Right forelimb (tissue), 1 donor: ENCODE measurements at places on chromosomes 16 and 17.

- no peak for DNase-seq
Measured at GRCh38 chr17:38616361-38616760, 10.6 kb upstream of the SRCIN1 start.

DNA sequence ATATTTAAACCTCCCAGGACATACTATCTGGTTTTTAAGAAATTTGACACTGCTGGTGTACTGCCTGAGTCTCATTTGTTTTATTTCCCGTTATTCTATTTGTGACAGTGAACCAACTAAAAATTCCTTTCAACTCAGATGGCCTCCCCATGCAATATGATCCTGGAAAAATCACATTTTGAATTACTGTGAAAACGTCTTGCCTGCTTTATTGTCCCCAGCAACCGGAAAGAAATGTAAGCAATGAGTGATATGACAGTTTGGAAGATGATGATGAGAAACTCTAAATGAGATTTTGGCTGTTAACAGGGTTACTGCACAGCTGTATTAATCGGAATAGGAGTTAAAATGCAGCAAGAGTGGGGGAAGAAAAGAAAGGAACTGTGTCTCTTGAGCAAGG, 590.7 kb upstream of the CDH5 start:
- DNase-seq, result no peak

DNA sequence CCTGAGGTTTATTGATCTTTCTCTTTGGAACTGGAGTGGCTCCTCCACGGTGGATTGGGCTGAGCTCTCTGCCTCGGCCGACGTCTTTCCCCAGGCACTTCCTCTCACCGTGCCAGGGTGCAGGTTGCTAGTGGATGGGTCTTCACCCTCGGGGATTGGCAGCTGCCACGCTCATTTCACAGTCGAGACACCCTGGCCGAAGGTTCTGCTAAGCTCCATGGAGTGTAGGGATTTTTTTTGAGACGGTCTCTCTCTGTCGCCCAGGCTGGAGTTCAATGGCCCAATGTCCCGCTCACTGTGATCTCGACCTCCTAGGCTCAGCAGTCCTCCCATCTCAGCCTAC, 280.8 kb downstream of the SEC14L1 start:
- DNase-seq, result no peak

DNA sequence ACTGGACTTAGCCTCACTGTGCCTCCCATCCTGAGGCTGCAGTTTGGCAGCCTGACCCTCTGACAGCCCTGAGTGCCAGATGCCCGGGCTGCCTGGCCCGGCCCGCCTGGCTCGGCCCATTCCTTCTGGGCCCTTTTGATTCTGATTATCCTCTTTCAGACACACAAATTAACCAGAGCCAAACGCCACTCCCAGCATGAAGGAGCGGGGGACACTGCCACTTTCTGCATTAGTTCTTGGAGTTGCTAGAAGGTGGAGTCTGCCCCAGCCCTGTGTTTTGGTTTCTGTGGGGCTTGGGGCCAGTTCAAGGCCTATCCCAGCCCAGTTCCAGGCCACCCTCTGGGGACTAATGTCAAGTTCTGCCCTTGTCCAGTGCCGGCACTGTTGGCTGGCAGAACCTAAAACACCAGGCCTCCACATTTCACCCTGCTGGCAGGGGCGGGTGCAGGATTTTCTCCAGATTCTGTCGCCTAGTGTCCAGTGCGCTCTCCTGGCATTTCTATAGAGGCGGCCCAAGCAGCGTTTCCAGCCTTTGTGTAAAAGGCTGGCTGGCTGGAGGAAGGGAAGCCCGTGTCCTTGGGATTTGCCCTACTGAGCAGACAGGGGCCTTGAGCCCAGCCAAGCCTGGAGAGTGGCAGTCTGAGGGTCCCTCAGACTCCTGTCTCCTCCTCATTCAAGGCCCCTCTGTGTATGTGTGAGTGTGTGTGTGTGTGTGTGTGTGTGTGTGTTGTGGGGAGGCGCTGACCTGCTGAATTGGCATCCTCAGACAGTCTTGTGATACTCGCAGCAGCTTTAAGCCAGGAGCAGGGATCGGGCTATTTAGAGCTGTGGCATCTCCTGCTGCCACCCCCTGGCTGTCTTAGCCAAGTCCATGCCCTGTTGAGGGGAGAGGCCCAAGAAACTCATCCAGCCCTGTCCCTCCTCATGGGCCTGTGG, 21.4 kb downstream of the PLCD3 start:
- DNase-seq, result no peak

DNA sequence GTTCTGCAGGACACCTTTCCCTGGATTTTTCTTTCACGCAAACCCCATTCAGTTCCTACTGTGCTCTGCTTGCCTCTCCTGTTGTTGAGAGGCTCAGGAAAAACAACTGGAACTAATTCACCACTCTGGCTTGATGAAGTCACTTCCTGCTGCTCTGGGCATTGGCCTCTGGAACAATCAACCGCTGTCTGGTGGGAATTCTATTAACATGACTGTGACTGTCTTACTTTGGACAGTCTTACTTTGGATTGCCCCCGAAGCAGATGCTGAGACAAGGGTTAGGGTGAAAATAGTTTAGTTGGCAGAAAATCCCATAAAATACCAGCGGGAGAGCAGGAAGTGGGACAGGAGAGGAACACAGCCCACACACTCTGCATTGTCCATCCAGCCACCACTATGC, 90.0 kb upstream of the HSBP1 start:
- DNase-seq, result no peak
